Left forelimb (tissue), 1 donor: ENCODE measurements at places on chromosomes 7 and 10.

- no peak for DNase-seq
Observed at GRCh38 chr7:99041526-99041925, 102.4 kb downstream of the SMURF1 start.

DNA sequence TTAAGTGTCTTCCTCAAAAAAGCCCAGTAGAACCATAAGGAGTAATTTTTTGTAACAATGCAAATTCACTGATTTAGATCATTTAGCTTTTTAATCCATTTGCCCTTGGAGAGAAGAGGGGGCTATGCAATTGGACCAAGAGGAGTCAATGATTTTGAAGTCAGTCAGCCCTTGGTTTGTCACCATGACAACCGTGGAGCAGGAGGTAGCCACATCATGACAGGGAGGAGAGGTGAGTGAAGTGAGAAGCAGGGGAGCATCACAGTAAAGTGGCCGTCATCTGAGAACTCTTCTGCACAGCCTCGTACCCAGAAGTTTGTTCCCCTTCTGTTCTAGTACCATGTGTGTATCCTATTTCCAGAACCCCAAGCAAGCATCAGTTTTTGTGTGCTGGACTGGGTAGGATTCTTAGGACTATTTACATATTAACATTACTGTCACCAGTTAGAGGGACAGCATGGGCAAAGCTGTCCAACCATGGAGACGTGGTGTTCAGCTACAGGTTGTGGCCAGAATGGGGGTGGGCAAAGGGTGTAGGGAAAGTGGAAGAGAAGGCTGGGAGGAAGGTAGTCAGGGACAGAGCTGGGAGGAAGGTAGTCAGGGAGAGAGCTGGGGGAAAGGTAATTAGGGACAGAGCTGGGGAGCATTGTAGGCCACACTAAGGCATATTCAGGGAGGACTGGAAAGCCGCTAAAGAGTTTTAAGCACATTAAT is 13.1 kb downstream of the UBE3C start:
- DNase-seq: no peak

GRCh38 chr7:143849785-143850479 is 52.0 kb downstream of the TCAF1 start:
- no peak for DNase-seq

GRCh38 chr10:106107706-106108105 is 1056.8 kb downstream of the SORCS1 start:
- no peak for DNase-seq

DNA sequence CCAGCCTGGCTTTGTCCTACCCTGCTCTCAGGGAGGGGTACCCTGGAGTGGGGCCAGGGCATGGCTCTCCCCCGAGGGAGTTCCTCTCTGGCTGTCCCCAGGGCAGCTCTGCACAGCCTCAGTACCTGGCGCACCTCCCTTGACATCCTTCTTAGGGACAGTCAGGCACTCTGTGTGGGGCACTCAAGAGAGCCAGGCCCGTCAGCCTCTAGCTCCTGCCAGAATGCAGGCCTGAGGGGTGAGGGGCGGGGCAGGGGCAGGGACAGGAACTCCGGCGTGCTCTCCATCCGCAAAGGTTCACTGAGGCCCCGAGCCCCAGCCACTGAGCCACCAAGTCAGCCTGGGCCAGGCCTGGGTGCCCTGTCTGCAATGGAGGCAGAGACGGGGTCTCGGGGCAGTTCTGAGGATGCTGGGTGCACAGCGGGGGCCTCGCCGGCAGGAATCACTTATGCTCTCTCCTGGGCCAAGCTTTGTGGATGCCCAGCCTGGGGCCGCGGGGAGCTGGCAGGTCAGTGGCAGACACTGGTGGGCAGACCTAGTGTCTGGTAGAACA is 10.1 kb downstream of the LIMK1 start:
- no peak for DNase-seq

DNA sequence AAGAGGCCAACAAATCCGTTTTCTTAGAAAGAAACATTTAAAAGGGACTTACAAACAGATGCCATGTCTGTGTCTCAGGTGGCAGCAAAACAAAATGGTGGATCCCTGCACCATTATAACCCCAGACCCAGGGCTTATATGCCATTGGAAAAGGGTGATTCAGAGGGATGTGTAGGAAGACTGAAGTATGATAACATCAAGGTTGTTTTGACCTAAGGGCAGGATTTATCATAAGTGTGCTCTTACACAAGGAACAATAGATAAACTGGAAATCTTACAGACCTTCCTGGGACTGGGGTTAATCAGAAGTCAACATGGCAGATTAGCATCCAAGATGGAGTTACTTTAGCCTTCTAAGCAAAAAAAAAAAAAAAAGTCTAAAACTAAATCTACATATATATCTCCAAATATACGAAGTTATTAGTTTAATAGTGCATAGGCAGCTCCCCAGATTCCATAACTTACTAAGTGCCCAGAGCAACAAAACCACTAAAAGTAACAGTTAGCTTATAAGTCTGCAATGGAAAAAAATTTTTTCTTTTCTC is 34.3 kb upstream of the WNT16 start:
- no peak for DNase-seq

GRCh38 chr10:29479981-29480954 is 154.5 kb downstream of the SVIL start:
- DNase-seq: no peak

DNA sequence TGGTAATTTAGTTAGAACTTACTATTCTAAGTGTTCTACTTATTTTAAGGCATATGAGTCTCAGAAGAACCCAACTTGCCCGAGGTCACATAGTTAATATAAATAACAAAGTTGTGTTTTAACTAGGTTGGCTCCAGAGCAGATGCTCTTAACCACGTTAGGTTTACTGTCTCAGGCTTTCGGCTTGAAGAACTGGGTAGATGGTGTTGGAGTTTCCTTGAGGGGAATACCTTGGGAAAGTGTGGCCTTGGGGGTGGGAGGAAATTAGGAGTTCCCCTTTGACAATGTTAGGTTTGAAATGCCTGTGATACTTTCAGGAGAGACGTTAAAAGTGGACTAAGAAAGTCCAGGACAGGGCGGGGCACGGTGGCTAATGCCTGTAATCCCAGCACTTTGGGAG is 9.6 kb downstream of the ZNF398 start:
- DNase-seq: no peak

DNA sequence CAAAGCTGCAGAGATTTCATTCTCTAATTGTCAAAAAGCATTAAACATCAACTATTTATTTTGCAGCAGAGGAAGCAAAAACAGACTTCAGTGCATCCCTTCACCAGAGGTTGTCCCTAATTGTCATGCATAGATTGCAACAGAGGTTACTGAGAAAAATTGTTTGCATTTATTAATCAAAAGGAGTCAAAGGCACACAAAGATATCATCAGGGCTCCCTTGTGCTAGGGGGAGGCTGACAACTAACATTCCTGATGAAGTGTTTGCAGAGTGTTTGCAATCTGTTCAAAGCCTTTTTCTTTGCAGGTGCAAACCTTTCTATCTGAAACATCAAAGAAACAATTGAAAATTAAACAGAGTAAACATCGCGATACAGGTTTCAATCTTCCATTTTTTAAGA is 227.5 kb downstream of the TEX36 start:
- no peak for DNase-seq

DNA sequence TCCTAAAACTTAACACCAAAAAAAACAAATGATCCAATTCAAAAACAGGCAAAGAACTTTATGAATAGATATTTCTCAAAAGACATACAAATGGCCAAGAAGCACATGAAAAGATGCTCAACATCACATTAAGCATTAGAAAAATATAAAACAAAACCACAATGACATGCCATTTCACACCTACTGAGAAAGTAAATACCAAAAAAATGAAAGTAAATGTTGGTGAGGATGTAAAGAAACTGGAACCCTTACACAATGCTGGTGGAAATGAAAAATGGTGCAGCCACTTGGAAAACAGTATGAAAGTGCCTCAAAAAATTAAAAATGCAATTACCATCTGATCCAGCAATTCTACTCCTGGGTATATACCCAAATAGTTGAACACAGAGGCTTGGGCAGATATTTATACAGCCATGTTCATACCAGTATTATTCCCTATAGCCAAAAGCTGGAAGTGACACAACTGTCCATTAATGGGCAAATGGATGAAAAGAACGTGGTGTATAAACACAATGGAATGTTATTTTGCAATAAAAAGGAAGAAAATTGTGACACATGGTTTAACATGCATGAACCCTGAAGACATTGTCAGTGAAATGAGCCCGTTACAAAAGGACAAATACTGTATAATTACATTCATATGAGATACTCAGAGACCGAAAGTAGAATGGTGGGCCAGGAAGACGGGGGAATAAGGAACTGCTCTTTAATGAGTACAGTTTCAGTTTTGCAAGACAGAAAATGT is 89.0 kb downstream of the JMJD1C start:
- DNase-seq: no peak

DNA sequence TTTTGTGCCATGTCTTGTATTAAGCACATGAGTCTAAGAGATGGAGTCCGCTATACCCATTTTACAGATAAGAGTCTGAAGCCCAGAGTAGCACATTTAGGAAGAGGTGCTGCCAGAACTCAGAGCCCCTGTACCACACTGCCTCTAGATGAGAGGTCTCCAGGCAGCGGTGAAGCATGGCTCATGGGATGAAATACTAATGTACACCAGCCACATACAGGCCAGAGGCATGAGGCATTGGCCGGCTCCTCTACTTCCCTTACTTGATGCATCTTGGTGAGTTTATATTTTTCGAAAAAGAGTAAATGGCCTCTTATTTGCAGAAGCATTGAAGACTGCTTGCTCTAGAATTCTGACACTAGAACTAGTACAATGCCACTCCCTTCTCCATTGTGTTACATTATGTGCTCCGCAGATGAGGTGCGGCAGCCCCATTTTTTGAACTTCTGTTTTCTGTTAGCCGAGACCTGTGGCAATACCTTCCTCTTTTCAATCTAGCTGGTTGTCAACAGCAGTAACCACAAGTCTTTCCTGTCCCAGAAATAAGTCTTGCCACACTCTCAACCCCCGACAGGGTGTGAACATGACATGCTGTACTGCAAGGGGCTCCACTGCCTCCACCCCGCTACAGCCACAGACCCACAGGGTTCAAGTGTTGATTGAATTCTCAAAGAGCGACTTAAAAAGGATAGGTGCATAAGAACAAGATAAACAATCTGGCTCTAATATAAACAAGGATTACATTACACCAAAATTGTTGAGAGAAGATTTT is 145.3 kb downstream of the CELF2 start:
- DNase-seq: no peak

GRCh38 chr10:108496106-108496505 is 1331.6 kb upstream of the SORCS1 start:
- DNase-seq: no peak

DNA sequence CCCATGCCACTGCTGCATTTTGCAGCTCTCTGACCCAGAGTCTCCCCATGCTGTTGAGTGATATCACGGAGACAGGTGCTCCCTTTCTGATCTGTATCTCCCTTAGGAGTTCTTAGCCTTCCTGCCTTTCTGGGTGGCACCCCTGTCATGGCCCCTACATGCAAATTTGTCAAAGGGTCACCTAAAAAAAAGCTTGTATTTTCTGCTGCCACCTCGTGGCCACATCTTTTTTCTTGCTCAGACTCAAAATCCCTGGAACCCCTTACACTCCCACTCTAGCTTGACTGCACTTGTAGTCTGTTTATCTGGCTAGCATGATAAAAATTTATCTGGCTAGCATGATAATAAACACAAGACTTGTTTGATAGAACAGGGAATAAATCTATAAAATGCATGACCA is 809.1 kb downstream of the SORCS1 start:
- no peak for DNase-seq

- DNase-seq: no peak
Observed at GRCh38 chr10:93630625-93631557, 18.6 kb downstream of the PDE6C start.

- peak; percentile 71 for DNase-seq
Observed at GRCh38 chr7:30469303-30469702, 9.3 kb downstream of the NOD1 start.

- no peak for DNase-seq
Observed at GRCh38 chr7:148588670-148589131, 1.9 kb upstream of the C7orf33 start.

- DNase-seq: no peak
Observed at GRCh38 chr10:70440296-70441160, 953 bp downstream of the NODAL start.

- DNase-seq: no peak
Observed at GRCh38 chr10:26857991-26858706, 2.6 kb downstream of the ABI1 start.
